ENCODE measurements at places on chromosomes 2 and 18.

DNA sequence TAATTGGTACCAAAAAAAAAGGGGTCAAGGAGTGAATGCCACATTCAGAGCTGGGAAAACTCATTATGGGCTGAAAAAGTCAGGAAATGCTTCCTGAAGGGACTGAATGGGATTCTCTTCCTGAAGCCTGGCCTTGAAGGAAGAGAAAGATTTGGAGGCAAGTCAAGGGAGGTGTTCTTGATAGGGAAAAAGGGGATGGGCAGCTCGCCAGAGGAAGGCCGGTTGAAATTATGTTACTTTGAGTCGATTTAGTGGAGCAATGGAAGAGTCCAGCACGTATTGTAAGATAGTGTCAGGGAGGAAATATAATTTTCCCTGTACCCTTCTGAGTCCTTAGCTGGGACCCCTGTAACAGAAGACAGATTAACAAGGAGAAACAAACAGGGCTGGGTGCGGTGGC is 115.3 kb upstream of the STPG4 start:
- no peak for DNase-seq

DNA sequence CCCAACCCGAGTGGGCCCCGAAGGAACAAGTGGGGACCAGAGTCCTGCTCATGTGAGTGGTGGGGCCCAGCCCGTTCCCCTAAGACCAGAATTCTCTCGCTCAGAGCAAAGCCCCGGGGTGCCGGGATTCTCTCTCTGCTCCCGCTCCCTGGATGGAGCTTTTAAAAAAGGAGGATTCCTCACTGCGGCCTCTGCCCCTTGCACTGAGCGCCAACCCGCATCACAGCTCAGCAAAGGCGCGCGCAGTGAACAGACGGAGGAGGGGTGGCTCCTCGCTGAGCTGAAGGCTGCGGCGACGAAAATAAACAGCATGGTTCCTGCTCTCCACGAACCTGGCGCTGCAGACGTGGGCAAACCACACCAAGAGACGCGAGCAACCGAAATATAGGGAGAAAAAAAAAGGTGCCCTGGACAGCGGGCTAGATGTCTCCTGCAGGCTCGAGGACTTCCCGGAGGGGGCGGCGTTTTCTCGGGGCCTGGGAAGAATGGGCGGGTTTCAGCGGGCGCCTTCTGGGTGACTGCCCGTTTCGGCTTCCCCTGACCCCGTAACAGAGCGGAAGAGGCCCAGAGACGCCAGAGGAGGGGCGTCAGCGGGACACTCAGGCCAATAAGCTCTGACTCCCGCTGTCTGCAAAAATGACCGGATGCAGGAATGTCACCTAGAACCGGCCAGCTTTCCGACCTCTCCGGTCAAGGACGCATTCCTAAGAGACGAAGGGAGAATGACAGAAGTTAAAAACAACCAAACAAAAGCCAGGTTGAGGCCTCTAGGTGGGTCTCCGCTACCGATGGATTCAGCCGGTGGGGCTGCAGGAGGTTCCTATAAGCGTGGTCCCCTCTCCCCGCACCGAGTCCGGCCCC is 819 bp upstream of the KLF11 start:
- peak; percentile 44 for DNase-seq

DNA sequence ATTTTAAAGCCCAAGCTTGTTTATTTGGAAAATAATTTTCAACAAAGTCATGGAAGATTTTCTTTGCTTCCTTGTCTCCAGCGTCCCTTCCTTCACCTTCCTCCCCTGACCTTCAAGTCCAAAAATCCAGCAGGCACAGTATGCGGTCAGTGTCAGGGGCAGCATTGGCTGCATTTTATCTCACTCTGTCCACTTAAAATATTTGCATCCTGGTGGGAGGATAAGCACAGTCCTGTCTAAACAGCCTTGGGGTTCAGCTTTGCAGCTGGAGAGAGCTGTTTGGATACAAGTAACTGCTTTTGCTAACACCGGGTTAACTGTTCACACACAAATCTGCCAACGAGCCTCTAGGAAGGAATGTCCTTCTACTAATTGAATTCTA is 318.1 kb downstream of the PDE11A start:
- DNase-seq: no peak

GRCh38 chr2:148244593-148245292 is 223.9 kb downstream of the MBD5 start:
- DNase-seq: no peak

GRCh38 chr2:34096562-34097171 is 497.6 kb upstream of the FAM98A start:
- DNase-seq: no peak

GRCh38 chr2:46871976-46872381 is 43.6 kb downstream of the MCFD2 start:
- no peak for DNase-seq

All from T-helper 2 cell (primary cell).